ENCODE measurements at places on chromosomes 16 and 17.

- no peak for DNase-seq
These were observed 27.7 kb downstream of the RTN4RL1 start for GRCh38 chr17:1997289-1997926.

GRCh38 chr17:27975146-27976011, 67.1 kb upstream of the NLK start:
- no peak for DNase-seq

- DNase-seq, result no peak
These were observed 22.1 kb upstream of the STH start for GRCh38 chr17:45976755-45977505.

GRCh38 chr16:76277460-76278030, 344 bp downstream of the CNTNAP4 start:
- DNase-seq, result no peak

- DNase-seq, result no peak
These were observed 33.8 kb upstream of the NF1 start for GRCh38 chr17:31060791-31061550.

GRCh38 chr16:74625500-74626350, 18.8 kb upstream of the GLG1 start:
- DNase-seq, result no peak

DNA sequence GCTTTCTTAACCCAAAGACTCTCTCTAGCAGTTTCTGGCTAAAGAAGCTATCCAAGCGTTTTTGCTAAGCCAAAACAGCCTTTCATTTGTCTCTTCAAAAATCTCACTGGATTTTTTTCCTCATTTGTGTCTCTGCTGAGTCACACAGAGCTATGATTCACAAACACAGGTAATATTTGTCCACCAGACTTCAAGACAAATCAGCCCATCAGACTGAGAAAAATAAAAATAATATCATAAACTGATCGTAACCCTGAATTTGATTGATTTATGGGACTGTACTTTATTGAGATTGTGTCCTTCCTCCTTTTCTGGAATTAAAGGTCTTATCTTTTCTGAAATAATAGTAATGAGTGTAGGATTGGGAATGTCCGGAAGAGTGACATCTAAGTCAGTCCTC, 25.8 kb downstream of the TRIM16 start:
- DNase-seq, result no peak

- no peak for DNase-seq
These were observed 63.2 kb downstream of the ABR start for GRCh38 chr17:1116602-1117001.

DNA sequence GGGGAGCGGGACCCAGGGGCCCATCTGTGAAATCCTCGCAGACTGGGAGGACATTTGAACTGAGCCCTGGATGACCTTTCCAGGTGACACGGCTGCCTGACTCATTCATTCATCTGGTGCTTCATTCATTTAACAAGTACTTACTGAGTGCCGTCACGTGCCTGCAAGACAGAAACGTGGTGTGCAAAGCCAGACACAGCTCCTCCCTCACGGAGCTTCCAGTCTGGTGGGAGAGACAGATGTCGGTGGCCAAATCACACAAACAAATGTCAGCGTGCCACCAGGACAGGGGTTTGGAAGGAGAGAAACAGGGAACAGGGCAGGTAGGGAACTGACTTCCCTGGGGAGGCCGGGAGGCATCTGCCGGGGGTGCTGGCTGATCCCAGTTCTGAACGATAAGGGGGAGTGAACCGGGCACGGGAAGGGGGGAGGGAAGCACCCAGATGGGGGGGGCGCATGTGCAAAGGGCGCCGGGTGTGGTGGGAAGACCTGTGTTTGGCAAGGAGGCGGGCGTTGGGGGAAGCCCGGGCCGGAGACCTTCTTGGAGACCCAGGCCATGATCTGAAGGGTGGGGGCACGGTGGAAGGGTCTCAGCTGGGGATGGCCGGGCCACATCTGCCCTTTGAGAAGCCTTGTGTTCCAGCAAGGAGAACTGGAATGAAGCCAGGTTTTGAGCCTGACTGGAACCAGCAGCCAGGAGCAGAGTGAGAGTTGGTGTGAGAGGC, 93.6 kb upstream of the CIBAR2 start:
- no peak for DNase-seq
